ENCODE measurements at places on chromosomes 13 and 19.

GRCh38 chr19:50959731-50960500 lies 7.1 kb upstream of the KLK5 start:
- DNase-seq, result no peak

DNA sequence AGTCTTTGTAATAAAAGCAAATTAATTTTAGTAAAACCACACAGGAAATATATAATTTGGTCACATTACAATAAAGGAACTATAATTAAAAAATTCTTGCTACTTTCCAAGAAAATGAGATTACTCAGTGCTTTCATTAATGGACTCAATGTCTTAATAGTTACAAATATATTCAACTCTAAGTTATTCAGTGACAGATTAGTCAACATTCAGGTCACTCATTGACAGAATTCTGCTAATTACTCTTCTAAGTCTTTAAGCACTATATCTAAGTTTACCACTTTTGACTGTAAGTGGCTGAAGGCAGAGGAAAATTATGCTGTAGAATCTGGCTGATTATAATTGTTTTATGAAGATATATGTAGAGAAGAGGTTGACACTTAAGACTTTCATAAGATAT lies 1365.0 kb downstream of the EFNB2 start:
- DNase-seq, result no peak

DNA sequence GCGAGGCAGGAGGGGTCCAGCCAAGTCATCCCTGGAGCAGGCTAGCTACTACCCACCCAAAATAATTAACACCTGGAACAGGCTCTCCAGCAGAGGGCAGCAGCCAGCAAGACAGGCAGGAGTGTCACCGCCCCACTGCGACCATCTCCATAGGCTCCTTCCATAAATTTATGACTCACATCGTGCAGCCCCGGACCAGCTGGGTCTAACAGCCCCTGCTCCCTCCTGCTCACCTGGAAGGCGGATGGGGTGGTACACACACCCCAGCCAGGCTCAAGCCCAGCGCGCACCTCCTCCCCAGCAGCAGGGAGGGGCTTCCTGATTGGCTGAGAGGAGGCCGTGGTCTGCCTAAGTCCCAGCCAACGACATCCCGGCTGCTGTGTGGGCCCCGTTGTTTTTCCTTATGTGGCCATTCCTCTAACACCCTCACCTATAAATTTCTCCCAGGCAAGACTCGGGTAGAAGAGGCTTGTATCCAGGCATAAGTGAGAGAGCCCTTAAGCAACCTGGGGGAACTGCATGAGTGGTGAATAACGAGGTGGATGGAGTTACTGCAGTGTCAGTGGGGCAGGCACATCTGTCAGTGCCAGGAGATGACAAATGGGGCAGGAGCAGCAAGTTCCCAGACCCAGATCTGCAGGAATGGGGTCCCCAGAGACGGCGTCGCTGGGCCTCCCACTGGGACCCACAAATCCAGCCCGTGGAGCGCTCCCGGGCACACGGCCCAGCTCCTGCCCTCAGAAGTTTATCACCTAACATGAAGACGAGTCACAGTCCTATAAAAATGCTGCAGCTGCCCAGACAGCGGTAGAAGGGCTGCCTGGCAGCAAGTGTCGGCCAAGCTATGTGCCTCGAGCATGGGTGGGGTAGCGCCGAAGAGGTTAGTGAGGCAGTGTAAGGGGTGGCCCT lies 43.1 kb downstream of the CEBPG start:
- DNase-seq, result peak; percentile 82

GRCh38 chr13:49925881-49926418 lies 10.2 kb downstream of the SPRYD7 start:
- no peak for DNase-seq

DNA sequence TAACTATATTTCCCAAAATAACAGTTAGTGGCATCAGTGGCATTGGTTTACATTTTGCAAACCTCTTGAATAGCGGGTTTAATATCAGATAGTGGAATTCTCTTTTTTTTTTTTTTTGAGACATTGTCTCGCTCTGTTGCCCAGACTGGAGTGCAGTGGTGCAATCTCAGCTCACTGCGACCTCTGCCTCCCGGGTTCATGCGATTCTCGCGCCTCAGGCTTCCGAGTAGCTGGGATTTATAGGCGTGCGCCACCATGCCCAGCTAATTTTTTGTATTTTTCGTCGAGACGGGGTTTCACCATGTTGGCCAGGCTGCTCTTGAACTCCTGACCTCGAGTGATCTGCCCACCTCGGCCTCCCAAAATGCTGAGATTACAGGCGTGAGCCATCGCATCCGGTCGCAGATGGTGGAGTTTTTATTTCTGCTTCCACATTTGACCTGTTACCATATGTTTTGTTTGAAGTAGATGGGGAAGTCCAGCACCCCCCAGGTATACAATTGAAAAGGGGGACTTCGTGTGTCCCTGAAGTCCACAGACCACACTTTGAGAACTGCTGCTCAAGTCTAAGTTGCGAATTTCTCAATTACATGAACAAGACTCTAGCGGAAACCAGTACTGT lies 40.5 kb upstream of the XPO4 start:
- DNase-seq, result no peak

GRCh38 chr13:110244071-110244830 lies 62.7 kb downstream of the COL4A1 start:
- no peak for DNase-seq

DNA sequence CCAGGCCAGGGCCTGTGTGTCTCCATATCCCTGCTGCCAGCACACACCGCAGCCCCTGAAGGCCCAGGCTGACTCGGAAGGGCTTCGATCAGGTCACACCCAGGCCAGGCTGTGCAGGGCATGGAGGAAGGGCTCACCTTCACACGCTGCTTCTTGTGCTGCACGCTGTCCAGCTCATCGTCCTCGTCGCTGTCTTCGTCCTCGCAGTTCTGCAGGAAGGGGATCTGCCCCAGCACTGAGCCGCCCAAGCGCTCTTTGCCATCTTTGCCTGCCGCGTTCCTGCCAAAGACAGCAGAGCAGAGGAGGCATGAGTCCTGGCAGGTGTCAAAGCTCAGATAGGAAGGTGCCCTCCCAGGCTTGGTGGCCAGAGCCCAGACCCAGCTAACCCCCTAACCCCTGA lies 13.7 kb upstream of the PRKD2 start:
- DNase-seq, result no peak

DNA sequence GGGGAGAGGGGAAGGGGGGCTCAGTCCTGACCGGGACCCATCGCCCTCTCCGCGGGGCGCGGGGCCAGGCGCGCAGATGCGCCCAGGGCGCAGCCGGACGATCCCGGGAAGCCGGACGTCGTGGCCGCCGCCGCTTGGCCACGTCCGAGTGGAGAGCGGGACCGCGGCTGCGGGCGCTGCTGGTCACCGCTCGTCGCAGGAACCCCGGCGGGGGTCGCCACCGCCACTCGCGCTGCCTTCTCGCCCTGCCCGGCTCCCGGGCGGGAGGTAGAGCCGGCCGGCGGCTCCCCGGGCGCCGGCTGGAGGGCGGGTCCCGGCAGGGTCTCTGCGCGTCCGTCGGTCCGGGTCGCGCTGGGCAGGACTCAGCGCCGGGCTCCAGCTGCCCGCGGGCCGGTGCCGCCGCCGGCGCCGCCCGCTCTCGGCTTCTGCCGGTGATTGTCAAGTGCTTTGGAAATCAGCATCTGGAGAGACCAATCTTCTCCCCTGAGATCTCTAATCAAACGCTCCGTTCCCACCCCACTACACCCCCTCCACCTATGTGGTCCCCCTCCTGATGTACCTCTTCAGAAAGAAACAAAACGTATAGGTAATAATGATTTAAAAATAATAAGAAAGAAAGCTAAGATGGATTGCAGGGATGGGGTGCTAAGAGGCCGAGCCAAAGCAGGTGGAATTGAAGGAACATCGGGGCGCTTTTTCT lies 464.4 kb downstream of the ITGBL1 start:
- no peak for DNase-seq

DNA sequence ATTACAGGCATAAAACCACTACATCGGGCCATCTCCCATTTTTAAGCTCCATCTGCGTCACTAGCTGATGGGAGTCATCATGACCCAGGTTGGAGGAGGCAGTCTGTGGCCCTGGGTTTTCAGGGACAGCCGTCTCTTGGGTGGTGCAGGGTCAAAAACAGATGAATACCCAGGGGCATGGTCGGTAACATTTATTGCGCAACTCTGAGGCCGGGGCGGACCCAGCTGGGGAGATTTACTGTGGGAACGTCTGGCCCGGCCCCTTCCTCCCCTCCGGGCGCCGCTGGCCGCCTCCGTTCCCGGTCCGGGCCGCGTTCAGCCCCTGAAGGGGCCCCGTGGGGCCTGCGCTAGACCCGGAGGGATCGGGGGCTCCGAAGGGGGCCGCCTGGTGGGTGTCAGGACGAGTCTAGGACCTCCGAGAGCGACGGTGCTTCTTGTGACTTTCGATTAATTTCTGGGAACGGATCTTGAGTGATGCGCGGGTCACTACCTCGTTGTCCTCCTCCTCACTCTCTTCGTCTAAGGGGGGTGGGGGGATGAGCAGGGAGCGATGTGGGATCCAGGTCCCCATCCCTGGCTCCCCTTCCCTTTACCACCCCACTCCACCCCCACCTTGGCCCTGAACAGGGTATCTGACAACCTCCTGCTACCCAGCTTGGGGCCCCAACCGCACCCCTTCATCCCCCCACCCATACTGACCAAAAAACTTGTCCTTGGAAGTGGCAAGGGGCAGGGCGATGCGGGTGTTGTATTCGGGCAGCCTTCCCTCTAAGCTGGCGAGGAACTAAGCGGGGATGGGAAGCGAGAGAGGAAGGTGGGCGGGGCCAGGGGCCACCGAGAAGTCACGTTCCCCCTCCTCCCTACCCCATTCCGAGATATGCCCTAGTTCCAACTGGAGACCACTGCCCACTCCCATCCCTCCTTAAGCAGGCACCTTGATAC lies 1.6 kb upstream of the RGL3 start:
- DNase-seq, result no peak

GRCh38 chr13:43357564-43357963 lies 334.2 kb downstream of the DNAJC15 start:
- DNase-seq, result no peak

DNA sequence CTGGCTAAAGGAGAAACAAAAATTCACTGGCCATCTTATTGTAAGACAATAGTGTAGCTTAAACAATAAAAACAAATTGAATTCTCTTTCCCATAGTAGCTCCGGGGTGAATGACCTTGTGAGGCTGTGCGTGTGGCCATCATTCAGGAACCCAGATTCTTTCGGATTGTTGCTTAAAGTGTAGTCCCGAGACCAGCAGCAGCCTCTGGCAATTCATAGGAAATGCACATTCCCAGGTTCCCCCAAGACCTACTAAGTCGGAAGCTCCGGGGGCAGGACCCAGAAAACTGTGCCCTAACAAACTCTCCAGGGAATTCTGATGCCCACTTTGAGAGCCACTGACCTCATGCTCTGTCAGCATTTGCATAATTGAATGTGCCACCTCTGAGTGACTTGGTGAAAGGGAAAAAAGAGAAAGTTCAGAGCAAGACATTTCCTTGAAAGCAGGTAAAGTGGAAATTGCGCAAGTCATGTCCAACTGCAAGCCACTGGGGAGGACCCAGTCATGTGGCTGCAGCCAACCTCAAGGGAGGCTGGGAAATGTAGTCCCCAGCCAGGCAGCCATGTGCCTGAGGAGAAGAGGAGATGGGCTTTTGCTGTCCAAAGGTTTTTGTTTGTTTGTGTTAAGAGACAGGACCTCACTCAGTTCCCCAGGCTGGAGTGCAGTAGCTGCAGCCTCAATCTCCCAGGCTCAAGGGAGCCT lies 50.7 kb upstream of the PNMA8B start:
- DNase-seq, result peak; percentile 78

DNA sequence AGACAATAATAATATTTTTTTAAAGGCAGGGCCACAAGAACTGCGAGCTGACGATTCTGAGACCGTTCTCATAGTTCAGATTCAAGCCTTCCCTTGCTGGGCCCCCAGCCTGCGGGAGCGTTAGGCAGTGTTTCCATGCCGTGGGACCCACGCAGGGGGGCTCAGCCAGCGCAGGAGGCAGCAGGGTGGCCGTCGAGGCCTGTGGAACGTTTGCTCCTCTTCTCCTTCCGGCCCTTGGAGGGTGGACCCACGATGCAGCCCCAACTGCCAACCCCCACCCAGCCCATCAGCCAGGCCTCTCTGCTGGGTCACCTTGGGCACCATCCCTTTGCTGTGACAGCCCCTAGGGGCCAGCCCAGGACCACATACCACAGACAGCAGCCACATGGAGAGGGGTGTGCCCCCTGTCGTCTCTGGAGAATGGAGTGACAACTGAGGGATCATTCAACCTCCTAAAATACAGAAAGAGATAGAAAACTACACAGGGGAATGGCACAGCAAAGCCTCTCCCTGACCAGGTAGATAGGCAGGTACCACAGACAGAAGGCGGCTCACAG lies 46.8 kb downstream of the PDCD5 start:
- DNase-seq, result no peak

DNA sequence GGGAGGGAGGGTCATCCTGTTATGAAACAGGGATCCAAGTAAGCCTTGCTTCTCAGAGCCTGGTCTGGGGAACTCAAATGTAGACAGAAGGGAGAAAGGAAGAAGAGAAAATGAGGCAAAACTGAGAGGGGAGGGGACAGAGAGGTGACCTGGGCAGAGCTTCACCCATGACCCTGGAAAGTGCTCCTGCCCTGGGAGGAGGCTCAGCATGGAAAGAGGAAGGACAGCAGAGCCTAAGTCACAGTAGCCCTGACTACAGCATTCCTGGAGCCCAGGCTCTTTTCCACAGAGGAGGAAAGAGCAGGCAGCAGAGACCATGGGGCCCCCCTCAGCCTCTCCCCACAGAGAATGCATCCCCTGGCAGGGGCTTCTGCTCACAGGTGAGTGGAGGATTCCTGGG lies at the start of gene CEACAM3:
Gene CEACAM3, plus strand, starts transcription at position 226 of the 400 bp plus-strand sequence. Its CDS starts 91 bp downstream, at position 317.
- DNase-seq, result no peak

- DNase-seq, result peak; percentile 80
Measured at GRCh38 chr13:112183532-112184090, 116.7 kb downstream of the SOX1 start.

GRCh38 chr13:59663707-59664106 lies 500.0 kb downstream of the DIAPH3 start:
- DNase-seq, result no peak

DNA sequence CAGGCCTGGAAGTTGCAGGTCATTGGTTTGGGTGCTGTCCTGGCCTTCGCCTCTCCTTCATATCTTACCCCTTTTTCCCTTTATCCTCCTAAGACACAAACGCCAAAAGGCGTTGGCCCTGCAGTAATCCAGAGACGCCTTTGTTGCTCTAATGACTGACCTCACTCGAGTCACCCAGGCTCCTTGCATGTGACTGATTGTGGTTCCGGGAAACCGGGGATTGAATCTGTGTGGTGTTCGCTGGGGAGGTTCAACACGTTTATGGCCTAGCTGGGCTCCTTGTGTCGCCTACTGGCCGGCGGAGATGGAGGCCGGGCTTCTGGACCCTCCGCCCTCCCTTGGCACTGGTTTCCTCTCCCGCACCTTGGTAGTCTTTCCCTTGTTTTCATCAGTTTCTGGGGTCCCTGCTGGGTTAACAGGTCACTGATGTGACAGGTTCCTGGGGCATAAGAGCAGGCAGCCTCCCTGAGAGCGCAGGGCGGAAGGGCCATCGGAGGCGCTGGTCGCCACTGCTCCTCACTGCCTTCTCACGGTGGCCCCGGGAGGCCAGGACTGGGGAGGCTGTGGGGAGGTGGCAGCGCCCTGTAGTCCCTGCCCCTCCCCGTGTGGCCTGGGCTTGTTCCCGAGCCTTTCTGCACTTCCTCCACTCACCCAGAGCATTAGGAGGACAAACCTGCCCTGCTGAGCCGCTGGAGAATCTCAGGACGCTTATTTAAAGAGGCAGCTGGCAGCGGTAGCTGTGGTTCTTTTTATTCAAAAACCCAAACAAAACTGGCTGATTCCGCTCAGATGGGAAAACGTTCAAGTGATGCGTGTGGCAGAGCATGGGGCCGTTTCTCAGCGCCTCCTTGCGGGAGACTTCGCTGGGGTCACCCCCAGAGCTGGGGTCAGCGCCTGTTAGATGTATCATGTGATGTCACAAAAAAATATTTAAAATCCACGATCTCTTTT lies 18.1 kb upstream of the NDUFS7 start:
- DNase-seq, result no peak

- DNase-seq, result peak; percentile 35
Measured at GRCh38 chr19:49422407-49423070, 702 bp downstream of the PTH2 start.
